ENCODE measurements at places on chromosomes 7 and 10.

- peak; percentile 73 for DNase-seq
Measured at GRCh38 chr10:62582804-62583208, 208.6 kb downstream of the ZNF365 start.

- no peak for DNase-seq
Measured at GRCh38 chr7:131619336-131620305, 63.2 kb upstream of the PODXL start.

DNA sequence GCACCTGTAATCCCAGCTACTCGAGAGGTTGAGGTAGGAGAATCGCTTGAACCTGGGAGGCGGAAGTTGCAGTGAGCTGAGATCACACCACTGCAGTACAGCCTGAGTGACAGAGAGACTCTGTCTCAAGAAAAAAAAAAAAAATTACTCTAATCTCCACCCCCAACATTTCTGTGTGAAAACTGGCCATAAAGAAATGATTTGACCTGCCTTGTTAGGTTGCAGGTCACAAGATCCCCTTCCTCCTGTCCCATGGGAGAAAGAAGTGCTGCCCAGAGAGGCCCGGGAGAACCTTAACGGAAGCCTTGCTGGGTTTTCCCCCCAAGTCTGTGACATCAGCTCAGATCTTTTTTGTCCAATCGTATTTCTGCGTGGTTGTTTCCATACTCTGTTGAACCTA, 8.7 kb upstream of the CALHM1 start:
- no peak for DNase-seq

DNA sequence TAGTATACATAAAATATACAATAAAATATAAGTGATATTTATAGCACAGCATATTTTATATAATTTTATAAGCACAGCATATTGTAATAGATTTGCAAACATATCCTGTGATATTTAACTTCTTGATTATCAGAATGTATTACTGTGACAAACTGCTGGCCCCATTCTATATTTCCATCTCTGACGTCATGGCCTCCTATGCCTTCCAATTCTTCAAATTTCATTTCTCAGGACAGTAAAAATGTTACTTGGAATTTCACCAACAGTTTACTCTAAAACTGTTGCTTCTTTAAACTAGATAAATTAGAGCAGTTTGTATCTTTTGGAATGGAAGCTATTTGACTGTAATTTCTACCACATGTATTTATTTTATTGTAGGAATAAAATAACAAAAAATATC, 102.5 kb upstream of the SLC25A13 start:
- DNase-seq, result no peak

DNA sequence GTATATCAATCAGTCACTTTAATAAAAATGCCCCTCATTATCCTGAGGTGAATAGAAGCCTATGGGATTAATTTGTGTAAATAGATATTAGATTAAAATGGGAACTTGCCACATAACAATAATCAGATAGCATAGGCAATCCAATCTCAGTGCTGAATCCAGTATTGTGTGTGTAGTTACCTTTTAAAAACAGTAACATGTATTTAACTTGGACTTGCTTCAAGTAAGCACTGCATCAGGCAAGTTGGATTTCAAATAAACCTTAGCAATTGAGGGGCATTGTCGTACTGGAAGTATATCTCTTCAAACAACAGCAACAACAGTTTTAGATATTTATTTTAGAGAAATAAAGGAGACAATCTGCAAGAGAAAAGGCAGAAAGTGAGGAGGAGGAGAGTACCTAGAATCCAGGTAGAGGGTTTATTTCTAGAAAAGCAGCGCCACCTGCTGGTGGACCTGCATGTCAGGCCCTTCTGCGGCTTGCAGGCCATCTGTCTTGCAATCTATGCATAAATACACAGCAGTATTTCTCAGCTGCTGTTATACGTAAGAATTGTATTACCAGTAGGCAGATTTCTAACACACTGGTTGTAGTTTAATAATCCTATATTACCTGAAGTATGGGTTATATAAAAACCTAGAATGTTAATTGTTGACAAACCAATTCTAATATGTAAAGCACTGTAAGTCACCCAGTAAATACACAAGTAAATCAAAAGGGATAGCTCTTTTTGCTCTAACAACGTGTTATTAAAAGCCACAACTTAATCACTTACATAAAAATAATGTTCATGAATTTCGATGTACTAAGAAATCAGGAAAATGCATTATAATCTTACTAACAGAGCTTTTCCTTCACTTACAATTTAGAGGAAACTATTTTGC, 652.8 kb downstream of the KCNMA1 start:
- DNase-seq, result peak; percentile 73

GRCh38 chr7:121494516-121494915, 98.4 kb upstream of the FAM3C start:
- no peak for DNase-seq

DNA sequence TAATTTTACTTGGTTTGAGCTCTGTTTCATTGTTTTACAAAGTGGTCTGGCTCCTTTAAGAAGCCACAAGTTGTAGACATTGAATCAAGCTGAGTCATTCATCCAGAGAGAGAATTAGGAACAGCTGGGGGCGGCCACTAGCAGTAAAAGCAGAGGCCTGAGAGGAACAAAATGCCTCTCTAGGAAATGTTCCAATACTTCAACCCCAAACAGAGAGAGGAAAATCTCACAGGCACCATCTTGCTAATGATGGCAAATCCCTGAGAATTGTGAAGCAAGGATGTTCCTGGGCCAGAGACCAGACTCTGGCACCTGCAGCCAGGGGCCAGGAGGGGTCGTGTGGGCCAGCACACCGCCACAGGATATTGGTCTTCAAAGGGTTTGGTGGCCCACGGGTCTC, 26.5 kb upstream of the TRIL start:
- DNase-seq, result peak; percentile 84

DNA sequence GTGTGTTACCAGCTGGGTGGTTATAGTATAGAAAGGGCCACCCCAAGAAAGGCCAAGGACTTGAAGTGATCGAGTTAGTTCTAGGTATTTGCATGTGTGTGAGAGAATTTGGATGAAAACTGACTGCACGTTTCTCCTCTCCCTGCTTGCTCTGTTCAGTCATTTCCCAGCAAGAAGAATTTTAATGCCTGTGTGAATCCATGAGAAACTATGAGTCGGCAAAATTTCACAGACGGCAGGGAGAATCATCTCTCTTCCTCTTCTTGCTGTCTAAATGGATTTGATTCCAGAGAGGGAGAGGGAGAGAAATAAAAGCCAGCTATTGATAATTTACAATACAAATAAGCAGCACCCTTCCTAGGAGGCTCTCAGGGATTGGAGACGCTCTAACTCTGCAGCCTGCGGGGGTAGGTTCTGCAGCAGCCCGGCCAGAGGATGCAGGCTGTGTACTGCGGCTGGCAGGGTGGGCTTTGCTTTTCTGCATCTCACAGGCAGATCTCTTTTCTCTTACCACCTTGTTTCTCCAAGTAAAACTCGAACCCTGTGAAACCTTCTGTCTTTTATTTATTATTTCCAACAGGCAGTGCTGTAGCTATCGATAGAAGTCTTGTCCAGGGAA, 183.6 kb downstream of the TCF7L2 start:
- no peak for DNase-seq

DNA sequence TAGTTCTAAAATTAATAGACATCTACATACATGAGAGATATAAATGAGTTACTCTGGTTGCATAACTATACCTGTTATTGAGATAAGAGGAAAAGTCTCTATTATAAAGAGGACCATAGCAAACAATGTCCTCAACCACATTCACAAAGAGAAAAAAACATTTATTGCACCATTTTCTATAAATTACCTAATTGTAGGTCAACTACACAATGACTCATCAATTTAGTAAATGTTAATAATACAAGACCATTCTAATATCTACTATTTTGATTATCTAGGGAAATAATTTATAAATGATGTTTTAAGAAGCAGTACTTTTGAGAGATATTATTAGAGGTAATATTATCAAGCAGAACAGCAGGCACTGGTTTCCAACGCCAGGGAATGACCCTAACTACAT, 246.1 kb downstream of the AGMO start:
- no peak for DNase-seq

- no peak for DNase-seq
Measured at GRCh38 chr10:92180399-92180798, 110.5 kb downstream of the CPEB3 start.

- no peak for DNase-seq
Measured at GRCh38 chr7:101859411-101860106, 42.1 kb downstream of the CUX1 start.

- no peak for DNase-seq
Measured at GRCh38 chr10:13475124-13475523, 53.7 kb downstream of the BEND7 start.

DNA sequence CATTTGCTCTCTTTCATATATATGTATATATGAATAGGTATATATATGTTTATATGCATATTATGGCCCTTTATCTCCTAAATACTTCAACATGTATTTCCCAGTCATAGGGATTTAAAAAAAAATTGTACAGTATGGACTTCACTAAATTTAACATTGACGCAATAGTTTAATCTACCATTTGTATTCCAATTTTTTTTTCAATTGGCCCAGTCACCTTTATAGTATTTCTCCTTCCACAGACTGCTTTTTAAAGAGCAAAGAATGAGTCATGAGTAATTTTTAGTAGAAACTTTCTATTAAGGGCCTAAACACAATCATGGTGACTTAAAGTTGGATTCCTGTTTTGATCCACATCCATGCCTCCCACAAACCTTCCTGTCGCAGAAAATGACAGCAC, 20.5 kb downstream of the CCSER2 start:
- DNase-seq, result no peak

GRCh38 chr10:118868589-118868988, 113.8 kb upstream of the CACUL1 start:
- no peak for DNase-seq

- no peak for DNase-seq
Measured at GRCh38 chr7:112120696-112121217, 85.4 kb downstream of the DOCK4 start.

GRCh38 chr10:48332871-48333216, 26.4 kb downstream of the MAPK8 start:
- DNase-seq, result no peak

- DNase-seq, result no peak
Measured at GRCh38 chr7:45073786-45074527, 14.8 kb downstream of the NACAD start.

GRCh38 chr7:94781236-94781635, 125.3 kb upstream of the SGCE start:
- DNase-seq, result no peak

GRCh38 chr10:70174058-70174741, 3.9 kb upstream of the SAR1A start:
- no peak for DNase-seq

DNA sequence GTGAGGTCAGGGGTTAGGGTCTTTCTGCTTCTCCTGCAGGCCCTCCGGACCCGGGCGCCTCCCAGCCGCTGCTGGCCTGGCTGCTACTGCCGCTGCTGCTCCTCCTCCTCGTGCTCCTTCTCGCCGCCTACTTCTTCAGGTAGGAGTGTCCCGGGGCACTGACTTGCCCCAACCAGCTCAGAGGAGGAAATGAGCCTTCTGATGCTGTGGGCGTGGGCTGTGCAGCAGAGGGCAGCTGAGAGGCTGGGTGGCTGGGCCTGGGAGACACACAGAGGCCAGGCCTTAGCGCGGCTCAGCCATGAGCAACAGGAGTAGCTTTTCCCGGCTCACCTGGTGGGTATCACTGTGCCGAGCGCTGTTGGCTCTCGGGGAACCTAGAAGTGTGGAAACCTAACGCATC, 78.9 kb downstream of the MKI67 start:
- DNase-seq, result peak; percentile 90

DNA sequence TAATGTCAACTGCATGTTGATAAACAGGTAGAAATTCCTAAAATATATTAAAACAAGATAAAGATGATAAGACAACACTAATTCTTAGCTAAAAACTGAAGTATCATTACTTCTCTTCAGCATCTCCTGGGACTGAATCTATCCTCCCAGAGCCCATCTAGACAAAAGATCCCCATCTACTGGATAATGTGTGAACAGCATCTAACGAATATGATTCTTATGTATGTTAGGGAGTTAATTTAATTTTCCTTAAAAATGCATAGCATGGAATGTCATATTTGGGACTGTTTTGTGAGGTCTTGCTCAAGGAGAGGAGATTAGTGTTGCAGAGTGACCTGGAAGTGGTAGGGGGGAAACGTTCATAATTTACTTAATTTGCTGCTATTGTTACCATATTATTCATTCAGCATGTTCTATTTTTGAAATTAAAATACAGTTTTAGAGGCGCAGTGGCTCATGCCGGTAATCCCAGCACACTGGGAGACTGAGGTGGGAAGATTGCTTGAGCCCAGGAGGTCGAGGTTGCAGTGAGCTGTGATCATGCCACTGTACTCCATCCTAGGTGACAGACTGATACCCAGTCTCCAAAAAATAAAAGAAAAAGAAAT, 305.1 kb upstream of the CSTF2T start:
- peak; percentile 54 for DNase-seq

GRCh38 chr7:7612519-7612918, 28.0 kb upstream of the UMAD1 start:
- no peak for DNase-seq

DNA sequence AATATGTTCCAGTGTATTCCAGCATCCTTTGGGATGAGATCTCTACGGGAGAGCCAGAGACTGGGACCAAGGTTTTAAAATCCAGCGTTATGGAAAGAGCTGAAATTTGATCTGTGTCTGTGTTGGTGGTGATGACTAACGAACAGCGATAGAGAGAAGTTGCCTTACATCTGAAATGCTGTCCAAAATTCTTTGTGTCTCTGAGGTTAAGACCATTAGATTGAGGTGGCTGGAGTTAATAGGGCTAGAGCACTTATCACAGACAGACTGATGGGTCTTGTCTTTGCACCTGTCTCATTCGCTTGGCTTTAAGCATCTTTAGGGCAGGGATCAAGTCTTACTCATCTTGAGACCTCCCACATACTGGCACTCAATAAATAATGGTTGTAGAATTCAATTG, 41.0 kb upstream of the RAPGEF5 start:
- DNase-seq, result no peak

- peak; percentile 33 for DNase-seq
Measured at GRCh38 chr10:119197921-119198320, 9.4 kb upstream of the GRK5 start.

GRCh38 chr10:53719658-53720057, 947.1 kb upstream of the MBL2 start:
- no peak for DNase-seq

- no peak for DNase-seq
Measured at GRCh38 chr10:65320236-65321026, 1605.4 kb upstream of the LRRTM3 start.

- DNase-seq, result no peak
Measured at GRCh38 chr10:95509251-95509650, 51.9 kb downstream of the SORBS1 start.

DNA sequence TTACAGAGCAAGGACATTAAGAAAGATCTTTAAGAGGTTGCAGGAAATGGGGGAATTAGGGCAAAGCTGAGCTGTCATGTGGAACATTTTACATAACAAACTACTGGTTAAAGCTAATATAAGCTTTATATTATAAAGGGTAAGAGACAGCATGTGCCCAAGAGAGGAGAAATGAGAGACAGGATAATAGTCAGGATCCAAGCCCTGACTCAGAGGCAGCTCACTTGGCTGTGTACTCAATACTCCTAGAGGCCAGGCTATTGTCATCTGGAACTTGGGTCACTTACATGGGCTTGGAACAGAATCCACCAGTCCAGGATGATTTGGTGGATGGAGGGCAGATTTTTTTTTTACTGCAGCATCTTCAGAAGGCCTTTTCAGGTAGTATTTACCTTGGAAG, 418.6 kb upstream of the ZMIZ1 start:
- DNase-seq, result no peak

Data from urothelium cell line (cell line).